ENCODE measurements at places on chromosomes 4 and X.

- no peak for DNase-seq
Observed at GRCh38 chrX:150410513-150410912, 47.4 kb downstream of the MAMLD1 start.

- no peak for DNase-seq
Observed at GRCh38 chr4:3641501-3641900, 109.3 kb upstream of the LRPAP1 start.

GRCh38 chr4:145034727-145035211 is 63.2 kb downstream of the ANAPC10 start:
- no peak for DNase-seq

DNA sequence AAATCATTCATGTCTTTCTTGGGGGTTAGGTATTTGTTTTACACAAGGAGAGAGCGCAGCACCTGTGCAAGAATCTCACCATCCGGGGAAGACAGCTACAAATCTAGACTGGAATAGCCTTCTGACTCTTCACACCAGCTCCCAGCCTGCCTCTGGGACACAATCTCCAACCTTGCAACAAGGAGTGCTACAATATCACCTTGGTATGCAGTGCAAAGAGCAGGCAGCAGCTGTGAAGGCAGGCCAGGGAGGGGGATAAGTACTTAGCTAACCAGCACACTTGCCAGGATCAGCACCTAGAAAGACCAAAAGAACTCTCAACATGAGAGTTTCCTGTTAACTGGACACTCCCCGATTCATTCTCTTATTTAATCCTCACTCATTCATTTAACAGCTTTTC is 235.3 kb downstream of the AR start:
- DNase-seq = no peak

- DNase-seq = no peak
Observed at GRCh38 chrX:40933132-40933705, 152.0 kb upstream of the USP9X start.

DNA sequence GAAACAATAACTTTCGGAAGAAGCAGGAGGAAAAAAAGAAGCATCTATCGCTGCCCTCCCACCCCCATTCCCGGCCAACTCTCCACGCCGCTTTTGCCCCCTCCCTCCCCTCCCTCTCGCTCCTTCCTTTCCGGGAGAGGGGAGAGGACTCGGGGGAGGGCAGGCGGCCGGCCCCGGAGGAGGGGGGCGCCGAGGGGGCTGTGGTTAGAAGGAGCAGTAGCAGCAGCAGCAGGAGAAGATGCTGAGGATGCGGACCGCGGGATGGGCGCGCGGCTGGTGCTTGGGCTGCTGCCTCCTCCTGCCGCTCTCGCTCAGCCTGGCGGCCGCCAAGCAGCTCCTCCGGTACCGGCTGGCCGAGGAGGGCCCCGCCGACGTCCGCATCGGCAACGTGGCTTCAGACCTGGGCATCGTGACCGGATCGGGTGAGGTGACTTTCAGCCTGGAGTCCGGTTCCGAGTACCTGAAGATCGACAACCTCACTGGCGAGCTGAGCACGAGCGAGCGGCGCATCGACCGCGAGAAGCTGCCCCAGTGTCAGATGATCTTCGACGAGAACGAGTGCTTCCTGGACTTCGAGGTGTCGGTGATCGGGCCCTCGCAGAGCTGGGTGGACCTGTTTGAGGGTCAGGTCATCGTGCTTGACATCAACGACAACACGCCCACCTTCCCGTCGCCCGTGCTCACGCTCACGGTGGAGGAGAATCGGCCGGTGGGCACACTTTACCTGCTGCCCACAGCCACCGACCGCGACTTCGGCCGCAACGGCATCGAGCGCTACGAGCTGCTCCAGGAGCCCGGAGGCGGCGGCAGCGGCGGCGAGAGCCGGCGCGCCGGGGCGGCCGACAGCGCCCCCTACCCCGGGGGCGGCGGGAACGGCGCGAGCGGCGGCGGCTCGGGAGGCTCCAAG is 1.3 kb downstream of the PCDH7 start:
- no peak for DNase-seq

- DNase-seq = no peak
Observed at GRCh38 chr4:55269995-55270394, 76.0 kb upstream of the SRD5A3 start.

DNA sequence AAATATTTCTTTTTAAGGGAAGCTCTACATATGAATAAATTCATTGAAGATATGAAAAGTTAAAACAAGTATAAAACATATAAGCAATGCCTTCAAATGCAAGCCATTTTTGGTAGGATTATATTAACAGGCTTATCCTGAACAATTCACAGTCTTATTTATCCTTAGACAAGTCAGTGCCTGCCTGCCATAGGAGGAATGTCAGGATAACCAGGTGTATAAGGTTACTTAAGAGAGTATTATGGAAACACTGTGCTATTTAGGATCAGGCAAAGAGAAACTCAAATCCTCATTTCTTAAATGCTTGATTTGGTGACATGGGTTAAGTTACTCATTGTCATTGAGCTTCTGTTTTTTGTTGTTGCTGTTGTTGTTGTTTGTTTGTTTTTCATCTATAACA is 2029.9 kb upstream of the AGA start:
- DNase-seq = no peak

DNA sequence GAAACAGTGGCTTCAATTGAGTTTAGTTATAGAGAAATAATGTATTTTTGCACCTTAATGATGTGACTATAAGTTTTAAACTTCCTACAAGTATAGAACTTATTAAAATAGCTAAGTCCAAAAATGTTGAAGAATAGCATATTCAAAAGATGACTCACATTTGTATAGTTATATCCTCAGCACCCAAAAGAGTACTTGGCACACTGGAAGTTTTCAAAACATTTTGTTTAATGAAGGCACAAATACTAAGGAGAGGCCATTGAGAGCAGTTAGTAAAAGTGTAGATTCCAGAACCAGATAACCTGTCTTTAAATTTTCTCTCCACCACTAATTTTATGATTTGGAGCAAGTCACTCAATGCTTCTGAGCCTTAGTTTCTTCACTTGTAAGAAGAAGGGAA is 226.9 kb upstream of the MID1 start:
- DNase-seq = no peak

DNA sequence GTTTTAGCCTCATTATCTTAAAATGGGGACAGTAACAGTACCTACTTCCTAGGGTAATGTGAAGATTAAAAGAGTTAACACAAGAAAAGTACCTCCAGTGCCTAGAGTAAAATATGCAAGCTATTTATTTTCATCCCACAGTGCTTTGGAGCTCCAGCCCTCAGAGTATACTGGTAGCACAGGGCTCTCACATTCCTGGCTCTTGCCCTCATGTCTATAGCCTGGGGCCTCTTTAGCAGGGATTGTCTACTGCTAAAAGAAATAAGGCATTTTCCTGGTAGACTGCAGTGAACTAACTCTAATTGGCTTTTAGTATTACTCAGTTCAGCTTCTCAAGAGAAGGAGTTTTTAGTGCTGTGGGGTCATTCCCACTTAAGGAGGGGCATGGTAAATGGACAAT is 60.8 kb downstream of the RRAGB start:
- DNase-seq = no peak

DNA sequence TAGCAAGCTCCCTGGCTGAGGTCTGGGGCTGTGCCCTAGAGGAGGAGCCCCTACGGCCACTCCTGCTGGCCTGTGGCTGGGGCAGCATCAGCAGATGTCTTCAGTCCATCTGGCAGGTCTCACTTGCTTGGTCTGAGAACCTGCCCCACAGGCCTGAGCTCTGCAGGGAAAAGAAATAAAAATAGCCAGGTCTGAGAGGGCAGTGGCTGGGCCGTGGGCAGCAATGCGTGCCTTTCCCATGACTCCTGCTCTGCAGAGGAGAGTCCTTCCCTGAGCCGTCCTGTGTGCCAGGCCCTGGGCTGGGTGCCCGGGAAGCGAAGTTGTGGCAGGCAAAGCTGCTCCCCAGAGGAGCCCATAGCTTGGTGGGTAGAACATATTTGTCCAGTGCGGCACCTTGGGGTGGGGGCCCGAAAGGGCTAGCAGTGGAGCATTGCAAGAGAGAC is 11.3 kb upstream of the KIAA0232 start:
- no peak for DNase-seq

DNA sequence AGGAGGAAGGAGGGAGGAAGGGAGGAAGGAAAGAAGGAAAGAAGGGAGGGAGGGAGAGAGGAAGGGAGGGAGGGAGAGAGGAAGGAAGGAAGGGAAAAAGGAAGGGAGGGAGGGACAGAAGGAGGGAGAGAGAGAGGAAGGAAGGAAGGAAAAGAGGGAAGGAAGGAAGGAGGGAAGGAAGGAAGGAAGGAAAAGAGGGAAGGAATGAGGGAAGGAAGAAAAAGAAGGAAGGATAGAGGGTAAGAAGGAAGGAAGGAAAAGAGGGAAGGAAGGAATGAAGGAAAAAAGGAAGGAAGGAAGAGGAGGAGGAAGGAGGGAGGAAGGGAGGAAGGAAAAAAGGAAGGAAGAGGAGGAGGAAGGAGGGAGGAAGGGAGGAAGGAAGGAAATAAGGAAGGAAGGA is 796.8 kb downstream of the ARAP2 start:
- DNase-seq = no peak

- no peak for DNase-seq
Observed at GRCh38 chr4:26071688-26072087, 157.7 kb downstream of the SMIM20 start.

DNA sequence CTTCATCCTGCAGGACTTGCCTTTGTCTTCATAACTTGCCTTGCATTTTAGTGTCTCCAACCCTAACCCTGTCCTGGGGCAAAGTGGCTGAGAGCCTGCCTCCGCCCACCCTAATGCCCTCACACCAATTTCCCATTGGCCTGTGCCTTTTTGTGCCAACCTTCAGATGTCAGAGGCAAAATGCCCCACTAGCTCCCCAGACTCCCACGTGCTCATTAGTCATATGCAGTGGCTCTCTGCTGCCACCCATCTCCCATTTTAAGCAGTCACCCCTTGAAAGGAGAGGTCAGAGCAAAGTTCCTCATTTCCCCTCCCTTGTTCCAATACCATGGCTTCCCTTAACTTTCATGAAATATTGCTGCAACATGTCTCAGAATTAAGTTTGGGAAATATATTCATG is 74.8 kb upstream of the PASD1 start:
- DNase-seq = no peak

DNA sequence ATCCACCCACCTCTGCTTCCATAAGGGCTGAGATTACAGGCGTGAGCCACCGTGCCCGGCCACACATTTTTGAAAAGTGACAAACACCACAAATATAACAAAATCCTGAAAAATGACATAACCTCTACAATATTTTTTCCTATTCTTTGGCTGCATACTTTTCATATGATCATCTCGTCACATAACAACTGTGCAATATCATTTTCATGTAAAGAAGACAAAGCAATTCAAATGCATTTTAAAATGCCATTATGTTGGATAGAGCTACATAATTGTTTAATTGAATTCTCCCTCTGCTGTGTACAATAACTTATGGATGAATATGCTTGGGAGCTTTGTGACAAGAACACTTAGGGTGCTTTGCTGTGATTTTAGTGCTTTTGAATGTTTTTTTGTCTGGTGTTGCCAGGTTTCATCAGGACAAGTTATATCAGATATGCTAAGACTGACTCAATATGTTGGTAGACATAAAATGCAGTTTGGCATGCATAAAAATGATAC is 132.9 kb downstream of the CHIC2 start:
- DNase-seq = no peak

GRCh38 chr4:48024522-48024921 is 8.0 kb downstream of the NIPAL1 start:
- no peak for DNase-seq

DNA sequence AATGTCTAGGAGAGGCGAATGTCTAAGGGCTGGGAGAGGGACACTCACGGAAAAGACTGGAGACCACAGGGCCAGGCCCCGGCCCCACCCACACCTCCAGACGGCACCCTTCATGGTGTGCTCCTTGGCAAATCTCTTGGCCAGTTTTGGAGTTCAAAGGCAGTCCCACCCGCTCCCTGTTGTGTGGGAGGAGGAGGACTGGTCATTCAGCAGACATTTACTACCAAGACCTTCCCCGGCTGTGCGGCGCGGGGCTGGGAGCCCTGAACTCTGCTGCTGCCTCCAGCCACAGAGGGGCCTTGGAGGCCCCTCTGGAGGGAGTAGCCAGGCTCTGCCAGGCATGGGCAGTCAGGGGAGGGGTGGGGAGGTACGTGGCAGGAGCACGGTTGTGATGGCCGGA is 8.7 kb upstream of the TBC1D14 start:
- DNase-seq = no peak

- no peak for DNase-seq
Observed at GRCh38 chrX:13087322-13088155, 43.1 kb upstream of the FAM9C start.

GRCh38 chr4:7485096-7485495 is 50.4 kb upstream of the PSAPL1 start:
- DNase-seq = no peak

GRCh38 chrX:152641256-152641875 is 3.7 kb downstream of the GABRQ start:
- no peak for DNase-seq

GRCh38 chr4:47145630-47146029 is 114.3 kb downstream of the GABRB1 start:
- DNase-seq = no peak

GRCh38 chr4:170242471-170242870 is 152.7 kb upstream of the AADAT start:
- DNase-seq = no peak

GRCh38 chrX:34130980-34131744 is 952 bp downstream of the FAM47A start:
- no peak for DNase-seq

GRCh38 chr4:136438645-136439044 is 1093.6 kb downstream of the PCDH18 start:
- no peak for DNase-seq

DNA sequence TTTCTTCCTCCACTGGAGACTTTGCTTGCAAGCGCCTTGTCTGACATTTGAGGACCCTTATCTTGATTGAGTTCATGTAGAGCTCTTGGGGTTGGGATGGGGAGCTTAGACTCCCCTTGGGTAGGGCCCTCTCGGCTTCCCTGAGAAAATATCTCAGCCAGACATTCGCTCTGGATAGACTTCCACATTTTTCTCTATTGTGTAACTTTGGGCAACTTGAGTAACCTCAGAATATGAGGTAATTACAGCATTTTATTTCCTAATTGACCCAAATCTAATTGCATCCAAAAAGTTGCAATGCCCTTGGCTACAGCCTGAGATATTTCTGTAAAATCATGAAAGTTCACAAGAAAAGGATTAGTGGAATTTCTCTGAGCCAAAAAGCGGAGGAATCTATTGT is 102.8 kb upstream of the MXRA5 start:
- DNase-seq = no peak

GRCh38 chr4:156694413-156694812 is 277.2 kb downstream of the PDGFC start:
- DNase-seq = no peak

DNA sequence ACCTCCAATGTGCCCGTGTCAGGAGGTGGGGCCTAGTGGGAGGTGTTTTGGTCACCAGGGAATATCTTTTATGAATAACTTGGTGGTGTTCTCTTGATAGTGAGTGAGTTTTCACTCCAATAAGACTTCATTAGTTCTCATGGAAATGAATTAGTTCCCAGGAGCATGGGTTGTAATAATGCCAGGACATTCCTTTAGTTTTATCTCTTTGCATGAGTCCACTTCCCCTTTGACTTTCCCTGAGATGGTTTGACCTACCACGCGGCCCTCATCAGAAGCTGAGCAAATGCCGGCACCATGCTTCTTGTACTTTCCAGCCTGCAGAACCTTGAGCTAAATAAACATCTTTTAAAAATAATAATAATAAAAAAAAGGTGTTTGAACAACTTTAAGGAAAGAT is 112.9 kb upstream of the ACSL4 start:
- no peak for DNase-seq
